Activated CD8-positive, alpha-beta memory T cell treated with anti-CD3 and anti-CD28 coated beads for 24 hours (primary cell): ENCODE measurements at places on chromosomes 7 and 10.

- no peak for DNase-seq
These were observed 422.7 kb downstream of the ARL4A start for GRCh38 chr7:13110107-13110506.

- no peak for DNase-seq
These were observed 301.3 kb downstream of the RNLS start for GRCh38 chr10:88281592-88282347.

DNA sequence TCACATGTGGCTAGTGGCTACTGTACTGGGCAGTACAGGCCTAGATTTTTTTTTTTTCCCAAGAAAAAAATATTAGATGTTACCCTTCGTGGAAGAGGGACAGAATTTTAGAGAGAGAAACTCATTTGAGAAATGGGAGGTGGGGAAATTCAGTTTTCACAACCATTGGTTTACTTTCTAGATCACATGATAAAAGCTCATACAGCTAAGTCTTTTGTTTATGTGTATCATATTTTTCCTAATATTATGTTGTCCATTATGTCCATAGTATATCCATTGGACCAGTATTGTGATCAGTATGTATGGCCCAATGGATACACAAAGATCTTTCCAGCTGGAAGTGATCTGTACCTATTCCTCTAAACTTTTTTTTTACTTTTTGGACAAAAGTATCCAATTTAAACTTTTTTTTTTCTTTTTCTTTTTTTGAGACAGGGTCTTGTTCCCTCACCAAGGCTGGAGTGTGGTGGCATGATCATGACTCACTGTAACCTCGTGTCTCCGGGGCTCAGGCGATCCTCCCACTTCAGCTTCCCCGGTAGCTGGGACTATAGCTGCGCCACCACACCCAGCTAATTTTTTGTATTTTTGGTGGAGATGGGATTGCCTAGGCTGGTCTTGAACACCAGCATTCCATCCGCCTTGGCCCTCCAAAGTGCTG is 4.1 kb downstream of the CALU start:
- no peak for DNase-seq

DNA sequence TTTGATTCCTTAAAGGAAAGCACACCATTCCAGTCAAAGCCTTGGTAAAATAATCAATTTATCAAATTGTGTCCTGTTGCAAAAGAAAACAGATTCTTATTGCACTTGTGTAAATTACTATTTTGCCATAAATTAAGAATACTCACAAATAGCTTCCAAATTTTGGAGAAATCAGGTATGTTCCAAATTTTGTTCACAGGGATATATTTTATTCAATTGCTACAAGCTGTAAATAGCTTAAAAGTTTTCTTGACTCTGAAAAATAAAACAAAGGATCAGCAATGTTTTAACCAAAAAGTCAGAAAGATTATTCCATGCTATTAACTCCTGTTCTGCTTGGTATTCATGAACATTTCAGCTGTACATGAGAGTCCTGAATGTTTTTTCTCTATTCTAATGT is 47.4 kb upstream of the CHST3 start:
- DNase-seq: no peak

DNA sequence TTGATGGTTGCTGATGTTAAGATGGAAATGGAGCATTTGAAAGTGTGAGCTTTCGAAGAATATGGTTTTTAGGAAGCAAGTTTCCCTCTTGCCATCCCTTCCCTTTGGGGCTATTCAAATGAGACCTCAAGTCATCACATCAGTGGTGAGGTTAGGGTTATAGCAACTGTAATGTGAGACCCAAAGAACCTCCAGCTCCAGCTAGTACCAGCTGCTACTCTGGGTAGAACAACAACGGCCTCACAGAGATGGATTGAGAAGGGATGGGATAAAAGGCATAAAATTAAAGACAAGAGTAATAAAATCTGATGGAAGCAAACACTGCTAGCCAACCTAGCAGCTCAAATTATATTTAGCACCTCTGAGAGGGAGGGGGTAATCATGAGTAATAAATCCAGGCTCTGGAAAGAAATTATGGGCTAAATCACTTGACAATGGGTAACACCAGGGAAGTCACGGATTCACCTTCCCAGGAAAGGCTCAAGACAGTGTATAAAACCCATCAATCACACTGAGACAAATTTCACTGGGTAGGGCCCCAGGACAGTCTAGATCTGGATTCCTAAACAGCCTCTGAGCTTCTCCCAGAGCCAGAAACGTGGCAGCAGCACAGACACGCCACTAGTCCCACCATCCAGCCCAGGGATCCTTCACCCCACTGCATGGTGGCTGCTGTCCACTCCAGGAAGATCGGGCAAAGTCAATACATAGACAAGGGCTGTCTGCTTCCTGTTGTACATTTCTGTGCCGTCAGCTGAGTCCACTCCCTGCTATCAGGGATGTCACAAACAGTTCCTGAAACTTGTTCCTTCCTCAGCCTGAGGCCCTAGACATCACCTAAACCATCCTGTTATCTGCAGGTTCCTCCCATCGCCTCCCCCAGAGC is 151.1 kb downstream of the GFRA1 start:
- no peak for DNase-seq

- no peak for DNase-seq
These were observed 31.6 kb upstream of the ZNF488 start for GRCh38 chr10:47415520-47416304.

- DNase-seq: no peak
These were observed 280.4 kb downstream of the GLRX3 start for GRCh38 chr10:130416334-130417150.

GRCh38 chr10:114326795-114327194 is 77.5 kb downstream of the AFAP1L2 start:
- no peak for DNase-seq

DNA sequence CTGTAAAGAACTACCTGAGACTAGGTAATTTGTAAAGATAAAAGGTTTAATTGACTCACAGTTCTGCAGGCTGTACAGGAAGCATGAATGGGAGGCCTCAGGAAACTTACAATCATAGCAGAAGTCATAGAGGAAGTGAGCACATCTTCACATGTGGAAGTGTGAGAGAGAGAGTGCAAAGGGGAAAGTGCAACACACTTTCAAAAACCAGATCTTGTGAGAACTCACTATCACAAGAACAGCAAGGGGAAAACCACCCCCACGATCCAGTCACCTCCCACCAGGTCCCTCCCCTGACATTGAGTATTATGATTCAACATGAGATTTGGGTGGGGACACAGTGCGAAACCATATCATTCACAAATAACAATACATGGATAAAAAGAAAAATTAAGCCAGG is 24.5 kb downstream of the AVL9 start:
- no peak for DNase-seq

DNA sequence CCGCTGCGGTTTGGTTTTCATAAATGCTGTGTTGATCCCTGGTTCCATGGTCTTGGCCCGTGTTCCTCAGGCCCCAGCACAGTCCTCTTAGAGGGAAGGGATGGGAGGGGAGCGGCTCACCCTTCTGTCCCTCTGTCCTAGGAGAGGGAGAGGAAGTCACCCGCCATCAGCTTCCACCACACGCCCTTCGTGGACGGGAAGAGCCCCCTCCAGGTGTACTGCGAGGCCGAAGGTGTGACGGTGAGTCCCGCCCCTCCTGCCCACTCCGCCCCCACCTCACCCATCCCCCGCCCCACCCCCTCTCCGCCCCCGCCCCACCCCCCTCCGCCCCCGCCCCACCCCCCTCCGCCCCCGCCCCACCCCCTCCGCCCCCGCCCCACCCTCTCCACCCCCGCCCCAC is 37.5 kb upstream of the DPYSL4 start:
- no peak for DNase-seq

GRCh38 chr10:94299417-94299816 is 63.3 kb downstream of the NOC3L start:
- DNase-seq: no peak
